Activated CD4-positive, alpha-beta T cell treated with anti-CD3 and anti-CD28 coated beads for 4 hours (primary cell): ENCODE measurements at places on chromosomes 7 and 10.

- DNase-seq: no peak
Observed at GRCh38 chr7:115216652-115217051, 294.8 kb downstream of the MDFIC start.

- no peak for DNase-seq
Observed at GRCh38 chr7:46775776-46776175, 806.1 kb downstream of the TNS3 start.

- DNase-seq: no peak
Observed at GRCh38 chr10:8424555-8425211, 370.2 kb downstream of the GATA3 start.

GRCh38 chr10:126448091-126448490 lies 59.8 kb upstream of the ADAM12 start:
- no peak for DNase-seq

GRCh38 chr10:59012839-59013238 lies 163.6 kb upstream of the PHYHIPL start:
- DNase-seq: no peak

GRCh38 chr10:128000471-128001362 lies 93.8 kb downstream of the PTPRE start:
- no peak for DNase-seq

DNA sequence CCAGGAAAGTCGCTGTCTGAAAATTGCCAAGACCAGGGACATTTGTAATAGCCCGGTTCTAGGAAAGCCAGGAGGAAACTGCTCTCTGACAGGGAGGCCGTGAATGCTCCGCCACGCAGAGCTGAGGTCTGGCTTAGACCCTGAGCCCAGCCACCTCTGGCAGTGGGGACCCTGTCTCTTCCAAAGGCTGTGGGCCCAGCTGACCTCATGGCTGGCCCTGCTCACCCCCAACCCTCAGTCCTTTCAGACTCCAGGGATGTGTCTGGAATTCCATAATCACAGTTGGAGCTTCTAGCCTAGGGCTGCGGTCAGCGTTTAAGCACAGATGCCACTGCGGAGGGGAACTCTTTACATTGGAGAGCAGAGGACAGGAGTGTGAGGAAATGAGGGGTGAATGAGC lies 6.6 kb upstream of the VIPR2 start:
- DNase-seq: no peak
